ENCODE measurements at places on chromosomes 16 and 17.

DNA sequence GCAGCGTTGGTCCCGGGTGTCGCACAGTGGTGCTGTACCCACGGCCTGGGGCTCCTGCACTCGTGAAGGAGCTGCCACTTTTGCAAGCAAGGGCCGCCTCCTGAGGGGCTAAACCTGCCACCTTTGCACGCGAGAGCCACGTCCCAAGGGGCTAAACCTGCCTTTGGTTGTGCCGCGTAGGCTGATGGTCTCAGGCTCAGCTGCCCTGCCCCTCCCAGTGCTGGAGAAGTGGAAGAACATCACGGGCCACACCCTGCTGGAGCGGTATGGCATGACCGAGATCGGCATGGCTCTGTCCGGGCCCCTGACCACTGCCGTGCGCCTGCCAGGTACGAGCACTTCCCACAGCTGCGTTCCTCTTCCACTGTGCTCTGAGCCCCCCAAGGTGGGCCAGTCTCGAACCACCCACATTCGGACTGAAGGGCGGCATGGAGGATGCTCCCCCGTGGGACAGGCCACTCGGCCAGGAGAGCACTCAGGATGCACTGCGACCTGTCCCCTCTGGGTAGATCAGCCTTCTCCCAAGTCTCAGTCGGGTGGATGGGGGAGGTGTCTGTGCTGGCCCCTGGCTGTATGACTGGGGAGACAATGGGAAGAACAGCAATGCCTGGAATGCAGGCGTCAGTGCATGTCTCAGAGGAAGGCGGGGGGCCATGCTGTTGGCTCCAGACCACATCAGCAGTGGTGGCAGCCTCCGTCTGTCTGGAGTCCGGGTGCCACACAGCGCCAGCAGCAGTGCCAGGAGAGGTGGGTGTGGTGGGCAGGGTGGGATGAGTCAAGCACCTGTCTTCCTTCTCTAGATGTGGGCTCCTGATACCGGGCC lies 20.7 kb downstream of the ACSF3 start:
- DNase-seq = no peak

GRCh38 chr16:89575247-89576152 lies at the start of gene CPNE7:
TSS of gene CPNE7 (plus strand) at chr16:89575758. CDS start at chr16:89575898, 140 bp downstream.
- DNase-seq = no peak

DNA sequence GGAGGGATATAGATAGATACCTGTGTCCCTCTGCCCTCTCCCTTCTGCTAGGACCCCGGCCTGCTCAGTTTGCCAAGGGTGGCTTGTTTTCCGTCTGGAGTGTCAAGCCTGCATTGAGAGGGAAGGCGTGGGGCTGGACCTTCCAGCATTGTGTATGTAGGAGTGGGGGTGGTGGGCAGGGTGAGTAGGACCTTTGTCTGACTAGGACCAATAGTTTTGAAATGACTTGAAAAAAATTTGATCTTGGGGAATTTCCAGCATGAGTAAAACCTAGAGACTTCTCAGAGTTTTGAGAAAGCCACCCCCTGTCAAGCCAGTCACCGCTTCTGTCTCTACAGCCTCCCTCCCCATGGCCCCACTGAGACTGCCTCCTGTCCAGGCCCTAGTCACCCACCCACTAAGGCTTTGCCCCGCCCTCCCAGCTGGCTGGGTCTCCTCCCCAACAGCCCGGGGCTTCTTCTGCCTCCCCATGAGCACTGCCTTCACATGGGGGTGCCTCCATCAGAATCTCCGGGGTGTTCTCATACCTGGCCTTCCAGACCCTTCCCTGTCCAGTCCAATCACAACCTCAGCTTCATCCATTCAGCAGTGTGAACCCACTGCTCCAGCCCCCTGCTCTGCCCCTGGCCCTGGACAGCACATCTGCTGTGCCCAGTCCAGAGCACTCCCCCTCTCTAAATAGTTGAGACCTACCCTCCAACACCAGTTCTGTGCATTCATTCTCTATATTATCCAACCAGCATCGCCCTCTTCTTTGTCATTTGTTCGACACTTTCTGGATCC lies 207.0 kb downstream of the MSI2 start:
- no peak for DNase-seq

GRCh38 chr16:2770057-2770951 lies 6.8 kb downstream of the ELOB start:
- DNase-seq = no peak

GRCh38 chr17:73594025-73594424 lies 50.2 kb downstream of the SDK2 start:
- DNase-seq = no peak

GRCh38 chr16:20648436-20648835 lies 49.0 kb downstream of the ACSM1 start:
- no peak for DNase-seq

DNA sequence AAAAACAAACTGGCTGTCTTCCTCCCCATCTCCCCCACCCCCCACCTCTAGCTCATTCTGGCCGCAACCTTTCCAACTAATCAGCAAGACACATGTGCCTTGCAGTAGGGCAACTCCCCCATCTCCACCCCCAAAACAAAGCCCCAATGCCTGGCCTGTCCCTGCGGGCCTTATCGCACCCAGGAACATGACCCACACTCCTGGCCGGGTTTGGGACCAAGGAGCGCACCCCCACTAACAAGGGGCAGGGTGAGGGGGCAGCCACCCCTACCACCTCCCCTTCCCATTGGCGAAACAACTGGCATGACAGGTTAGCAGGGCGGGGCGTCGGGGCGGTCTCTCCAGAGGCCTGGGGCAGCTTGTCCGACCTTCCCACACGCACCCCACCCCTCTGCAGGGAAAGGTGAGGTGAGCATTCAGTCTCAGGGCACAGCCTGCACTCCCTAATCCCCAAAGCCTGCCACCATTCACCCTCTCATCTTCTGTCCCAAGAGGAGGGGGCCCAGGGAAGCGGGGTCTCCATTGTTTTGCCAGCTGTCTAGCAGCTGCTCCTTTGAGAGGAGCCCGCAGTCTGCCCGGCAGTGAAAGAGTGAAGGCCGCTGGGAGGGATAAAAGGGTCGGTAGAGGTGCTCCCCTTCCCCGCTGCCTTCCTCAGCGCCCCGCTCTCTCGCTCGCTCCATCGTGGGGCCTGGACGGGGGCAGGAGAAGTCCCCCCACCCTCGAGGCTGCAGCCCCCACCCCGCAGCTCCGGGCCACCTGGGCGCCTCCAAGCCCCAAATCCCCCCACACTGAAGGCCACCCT lies 765 bp downstream of the MYO18A start:
- DNase-seq = no peak

DNA sequence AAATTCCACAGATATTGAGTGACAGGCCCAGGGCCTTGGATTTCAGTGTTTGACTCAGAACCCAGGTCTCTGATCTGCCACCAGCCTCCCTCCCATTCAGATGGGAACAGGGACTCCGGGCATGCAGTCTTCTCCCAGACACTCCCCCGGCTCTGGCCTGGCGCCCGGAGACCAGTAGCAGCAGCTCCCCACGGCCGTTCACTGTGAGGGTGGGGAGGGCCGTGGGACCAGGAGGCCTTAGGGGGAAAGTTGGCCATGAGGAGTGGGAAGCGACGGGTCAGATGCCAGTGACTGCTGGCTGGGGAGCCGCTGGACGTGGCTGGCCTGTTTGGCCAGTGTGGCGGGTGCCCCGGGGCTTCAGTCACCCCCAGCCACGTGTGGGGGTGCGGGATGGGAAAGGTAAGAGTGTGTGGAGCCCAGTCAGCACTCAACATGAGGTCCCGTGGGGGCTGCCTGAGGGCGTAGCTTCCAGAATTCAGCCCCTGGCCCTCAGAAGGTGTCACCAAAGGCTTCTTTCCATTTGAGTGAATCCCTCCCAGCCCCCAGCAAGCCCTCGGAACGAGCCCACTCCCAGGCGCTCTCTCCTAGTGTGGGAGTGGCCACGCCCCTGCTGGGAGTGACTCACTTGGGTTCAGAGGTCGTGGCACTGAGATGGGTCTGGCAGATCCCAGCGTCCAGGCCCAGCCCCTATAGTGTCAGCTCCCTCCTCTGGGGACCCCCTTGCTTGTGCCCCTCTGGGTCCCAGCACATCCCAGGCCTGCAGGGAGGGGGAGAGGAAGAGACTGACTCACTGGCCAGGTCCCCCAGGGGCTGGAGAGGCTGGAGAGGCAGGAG lies 309.4 kb downstream of the SEC14L1 start:
- DNase-seq = no peak

- DNase-seq = no peak
These were observed 306.3 kb upstream of the HSBP1 start for GRCh38 chr16:83501481-83501880.

DNA sequence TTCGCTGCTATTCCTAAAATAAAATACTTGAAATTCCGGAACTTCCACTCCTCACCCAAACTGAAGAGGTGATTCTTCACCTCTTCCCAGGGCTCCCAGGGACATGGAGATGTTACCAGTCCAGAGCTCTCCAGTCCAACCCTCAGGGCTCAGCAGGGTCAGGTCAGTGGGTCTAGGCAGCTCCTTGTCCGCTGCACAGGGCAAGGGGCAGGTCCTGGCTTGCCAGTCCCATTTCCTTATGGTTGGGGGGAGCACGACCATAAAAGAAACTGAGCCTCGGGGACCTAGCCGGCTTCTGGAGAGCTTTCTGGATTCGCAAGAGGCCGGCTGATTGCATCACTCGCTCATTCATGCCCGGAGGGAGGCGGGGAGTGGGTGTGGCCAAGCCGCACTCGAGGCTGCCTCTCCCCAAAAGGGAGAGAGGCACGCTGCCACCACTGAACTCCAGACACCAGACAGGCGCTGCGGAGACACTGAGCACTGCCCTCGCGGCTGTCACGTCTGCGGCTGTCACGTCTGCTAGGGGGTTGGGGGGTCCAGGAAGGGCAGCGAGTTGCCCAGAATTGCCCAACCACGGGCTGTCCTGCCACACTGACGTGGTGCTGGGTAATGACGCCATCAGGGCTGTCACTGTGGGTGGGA lies 15.8 kb downstream of the SLC7A5 start:
- peak; percentile 49 for DNase-seq

DNA sequence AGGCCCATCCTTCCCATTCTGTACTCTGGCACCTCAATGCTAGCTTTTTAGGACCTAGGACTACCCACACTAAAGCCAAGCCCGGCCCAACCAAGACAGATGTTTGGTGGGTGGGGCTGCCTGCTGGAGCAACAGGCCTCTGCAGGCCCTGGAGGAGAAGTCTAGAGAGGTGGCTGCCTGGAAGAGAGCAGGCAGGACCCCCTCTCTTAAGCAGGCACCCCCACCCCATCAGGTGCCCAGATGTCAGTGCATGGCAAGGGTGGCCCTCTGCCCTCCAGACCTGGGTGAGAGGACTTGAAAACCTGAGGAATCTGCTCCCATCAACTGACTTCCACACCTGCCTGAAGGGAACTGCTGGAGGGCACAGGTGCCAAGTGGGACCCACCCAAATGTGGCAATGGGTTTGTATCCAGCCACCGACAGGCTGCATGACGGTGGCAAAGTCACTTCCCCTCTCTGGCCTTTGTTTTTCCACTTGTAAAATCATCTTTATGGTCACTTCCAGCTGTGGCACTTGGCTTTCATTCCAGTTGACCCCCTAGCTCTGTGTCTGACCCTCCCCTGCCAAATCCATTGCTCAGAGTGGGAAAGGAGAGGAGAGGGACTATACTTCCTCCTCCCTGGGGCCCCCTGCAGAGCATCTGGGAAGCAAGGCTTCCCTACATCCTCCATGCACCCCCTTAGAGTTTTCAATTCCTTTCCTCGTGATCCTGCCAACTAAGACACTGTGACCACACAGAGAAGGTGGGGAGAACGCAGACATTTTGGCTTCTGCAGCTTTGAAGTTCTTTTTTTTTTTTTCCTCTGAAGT lies 1.7 kb upstream of the STAT5A start:
- no peak for DNase-seq

DNA sequence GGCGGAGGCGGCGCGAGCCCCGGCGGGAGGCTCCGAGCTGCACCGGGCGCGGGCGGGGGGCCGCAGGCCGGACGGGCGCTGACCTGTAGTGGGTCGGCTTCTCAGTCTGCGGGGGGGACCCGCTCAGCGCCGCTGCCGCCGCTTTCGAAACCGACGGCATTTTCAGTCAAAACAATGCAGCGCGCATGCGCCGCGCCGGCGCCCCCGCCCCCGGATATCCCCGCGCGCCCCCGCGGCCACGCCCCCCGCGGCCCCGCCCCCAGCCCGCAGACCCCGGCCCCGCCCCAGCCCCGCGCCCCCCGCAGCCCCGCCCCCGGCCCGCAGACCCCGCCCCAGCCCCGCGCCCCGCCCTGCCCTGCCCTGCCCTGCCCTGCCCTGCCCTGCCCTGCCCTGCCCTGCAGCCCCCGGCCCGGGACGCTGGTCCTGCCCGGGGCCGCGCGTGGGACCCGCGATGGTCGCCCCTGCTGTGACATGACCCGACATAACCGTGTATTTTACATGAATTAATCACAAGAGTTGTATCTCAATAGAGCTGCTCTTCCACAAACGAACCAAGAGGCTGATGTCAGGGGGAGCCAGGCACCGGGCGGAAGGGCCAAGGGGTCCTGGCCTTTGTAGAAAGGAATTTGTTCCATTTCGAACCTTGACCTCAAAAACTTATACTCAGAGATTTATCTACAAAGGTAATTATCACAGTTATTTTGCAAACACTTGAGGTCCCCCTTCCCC lies at the start of gene UNKL:
Gene UNKL (minus strand): TSS at position 173 of the 729 bp plus-strand sequence. CDS start 13 bp downstream, at position 160.
- DNase-seq = peak; percentile 27

- DNase-seq = no peak
These were observed 74.2 kb upstream of the MARCHF10 start for GRCh38 chr17:62882284-62882683.

- DNase-seq = no peak
These were observed 10.8 kb downstream of the TMEM235 start for GRCh38 chr17:78242024-78242742.

GRCh38 chr17:9339958-9340357 lies 235.7 kb downstream of the STX8 start:
- no peak for DNase-seq

Measured in NCI-H2029 (cell line).